ENCODE measurements at places on chromosomes 2 and 18.

DNA sequence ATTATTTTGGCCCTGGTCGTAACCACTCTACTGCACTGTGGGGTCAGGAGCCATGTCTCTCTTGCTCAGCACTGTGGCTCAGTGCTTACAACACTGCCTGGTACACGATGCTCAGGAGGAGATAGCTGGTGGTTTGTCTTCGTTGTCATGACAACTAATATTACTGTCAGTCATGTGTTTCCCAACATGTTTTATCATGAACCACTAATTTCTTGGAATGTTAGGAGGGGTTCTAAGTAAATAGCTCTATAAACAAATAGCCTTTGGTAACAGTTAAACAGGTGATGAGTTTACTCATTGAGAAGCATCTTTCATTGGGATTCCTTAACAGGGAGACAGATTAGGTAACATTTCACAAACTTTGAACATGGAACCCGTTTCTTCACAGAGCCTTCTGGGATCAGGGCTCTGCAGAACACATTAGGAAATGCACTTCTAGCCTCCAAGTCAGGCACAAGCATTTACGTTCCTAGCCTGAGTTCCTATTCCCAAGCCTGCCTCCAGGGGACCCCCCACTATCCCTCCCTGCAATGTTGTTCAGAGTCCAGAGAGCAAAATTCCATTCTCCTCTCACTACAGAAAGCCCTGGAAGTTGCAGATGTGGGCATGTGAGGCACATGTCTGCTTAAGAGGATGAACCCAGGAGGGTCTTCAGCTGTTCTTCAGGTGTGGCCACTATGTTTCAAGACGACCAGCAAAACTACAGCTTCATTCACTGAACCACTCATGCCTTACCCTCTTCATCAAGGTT lies 6.4 kb upstream of the RBM44 start:
- no peak for DNase-seq

DNA sequence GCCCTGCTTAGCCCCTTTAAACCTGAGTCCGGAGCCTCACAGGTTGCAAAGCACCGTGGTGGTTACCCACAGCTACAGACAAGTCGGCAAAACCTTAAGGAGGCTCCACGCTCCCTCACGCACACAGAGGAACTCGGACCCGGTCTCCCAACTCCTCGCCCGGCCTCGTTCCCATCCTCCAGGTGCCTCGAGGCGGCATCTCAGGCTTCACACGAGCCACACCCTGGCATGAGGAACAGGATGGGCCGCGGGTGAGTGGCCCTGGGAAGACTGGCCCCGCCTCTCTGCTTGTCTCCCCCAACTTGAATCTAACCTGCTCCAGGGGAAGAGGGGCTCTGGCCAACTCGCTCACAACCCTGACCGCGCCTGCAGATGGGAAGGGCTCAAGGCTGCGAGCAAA lies 97.4 kb downstream of the EIPR1 start:
- no peak for DNase-seq

DNA sequence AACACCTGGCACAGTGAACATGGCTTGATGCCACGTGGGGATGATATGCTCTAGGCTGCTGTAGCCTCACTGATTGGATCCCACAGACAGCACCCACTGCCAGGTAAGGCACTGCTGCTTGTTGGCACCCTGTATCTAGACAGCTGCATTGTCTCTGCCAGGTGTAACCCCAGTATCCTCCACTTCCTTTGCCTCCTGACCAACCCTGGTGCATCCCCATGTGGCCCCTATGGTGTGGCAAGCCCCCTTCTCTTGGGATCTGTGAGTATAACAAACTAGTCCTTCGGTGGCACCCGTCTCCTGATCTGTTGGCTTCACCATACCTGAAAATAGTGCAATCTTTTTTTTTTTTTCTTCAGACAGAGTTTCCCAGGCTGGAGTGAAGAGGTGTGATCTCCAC lies 11.1 kb downstream of the TEX51 start:
- DNase-seq = no peak

GRCh38 chr2:193816008-193816407 lies 1621.3 kb upstream of the TMEFF2 start:
- DNase-seq = no peak

- DNase-seq = no peak
These were observed 13.6 kb downstream of the TMEM185B start for GRCh38 chr2:120209427-120210269.

GRCh38 chr2:165811592-165812370 lies 17.7 kb upstream of the GALNT3 start:
- no peak for DNase-seq

GRCh38 chr18:48132797-48133655 lies 202.6 kb upstream of the SMAD2 start:
- DNase-seq = no peak

DNA sequence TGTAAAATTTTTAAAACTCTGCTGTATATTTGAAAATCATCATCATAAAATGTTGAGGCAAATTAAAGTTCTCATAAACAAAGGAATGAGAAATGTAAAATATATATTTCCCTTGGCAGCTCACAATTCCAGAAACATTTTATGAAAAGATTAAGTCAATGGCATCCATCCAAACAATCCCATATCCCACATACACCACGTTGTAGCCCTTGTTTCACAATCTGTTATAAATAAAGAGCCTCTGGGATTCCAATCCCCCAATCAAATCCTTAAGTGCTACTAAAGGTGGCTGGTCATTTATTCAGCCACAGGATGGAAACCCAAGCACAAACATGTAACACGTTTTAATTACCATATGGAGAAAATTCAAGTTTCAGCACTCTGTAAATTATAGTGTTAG lies 51.7 kb downstream of the GFPT1 start:
- no peak for DNase-seq

DNA sequence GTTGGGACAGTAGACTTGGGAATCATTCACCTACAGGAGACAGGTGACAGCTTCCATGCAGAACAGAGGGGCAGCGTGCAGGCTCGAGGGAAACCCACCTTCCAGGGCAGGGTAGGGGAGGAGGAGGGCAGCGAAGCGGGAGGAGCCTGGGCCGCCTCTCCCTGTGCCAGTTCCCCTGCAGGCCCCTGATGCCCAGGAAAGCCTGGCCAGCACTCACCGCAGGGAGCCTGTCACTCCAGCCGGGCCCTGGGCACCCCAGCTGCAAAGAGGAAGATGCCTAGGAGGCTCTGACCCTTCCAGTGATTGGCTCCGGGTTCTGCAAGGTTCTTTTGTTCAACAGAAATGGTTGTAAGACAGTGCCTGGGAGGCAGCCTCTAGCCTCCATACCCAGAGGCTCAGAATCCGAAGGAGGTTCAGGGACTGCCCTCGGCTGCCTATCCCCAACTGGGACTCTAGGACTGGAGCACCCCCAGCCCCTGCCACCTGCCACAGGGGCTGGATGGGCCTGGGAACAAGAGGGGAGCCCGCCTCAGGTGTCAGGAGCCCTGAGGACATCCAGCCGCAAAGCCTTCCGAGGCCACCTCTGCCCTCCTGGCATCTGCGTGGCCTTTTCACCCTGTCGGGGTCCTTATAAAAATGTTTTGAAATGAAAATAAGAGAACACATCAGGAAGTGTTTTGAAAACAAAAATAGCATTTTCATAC lies 103.2 kb downstream of the PTGR3 start:
- no peak for DNase-seq

DNA sequence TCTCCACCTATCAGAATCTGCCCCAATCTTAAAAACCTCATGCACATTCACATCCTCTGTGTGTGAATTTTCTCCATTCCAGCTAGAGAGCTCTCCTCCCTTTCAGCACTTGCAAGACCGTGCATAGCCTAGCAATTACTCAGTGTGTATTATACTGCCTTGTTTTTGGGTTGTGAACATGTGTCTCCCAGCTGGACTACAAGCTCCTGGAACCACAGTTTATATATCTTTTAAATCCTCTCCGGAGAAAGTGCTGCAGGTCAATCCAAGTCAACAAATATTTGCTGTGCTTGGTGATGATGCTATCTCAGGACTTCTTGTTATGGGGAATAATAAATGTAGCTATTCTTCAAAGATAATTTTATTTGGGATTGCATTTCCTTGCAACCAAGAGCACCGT lies 58.2 kb upstream of the MEX3C start:
- DNase-seq = no peak

DNA sequence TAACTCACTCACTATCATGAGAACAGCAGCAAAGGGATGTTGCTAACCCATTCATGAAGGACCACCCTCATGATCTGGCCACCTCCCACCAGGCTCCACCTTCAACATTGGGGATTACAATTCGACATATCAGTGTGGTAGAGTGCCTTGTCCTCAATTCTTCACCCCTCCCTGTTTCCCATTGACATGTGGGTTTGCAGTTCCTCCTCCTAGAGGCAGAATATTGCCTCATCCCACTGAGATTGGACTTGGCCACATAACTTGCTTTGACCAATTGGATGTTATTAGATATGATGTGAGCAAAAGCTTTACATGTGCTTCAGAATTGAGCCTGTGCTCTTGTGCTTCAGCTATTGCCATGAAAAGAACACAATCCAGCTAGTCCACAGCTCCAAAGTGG lies 217.0 kb upstream of the CXCR4 start:
- DNase-seq = no peak

- no peak for DNase-seq
These were observed 475.7 kb upstream of the REG3G start for GRCh38 chr2:78549766-78550165.

- no peak for DNase-seq
These were observed 172.1 kb downstream of the GFPT1 start for GRCh38 chr2:69214898-69215297.

DNA sequence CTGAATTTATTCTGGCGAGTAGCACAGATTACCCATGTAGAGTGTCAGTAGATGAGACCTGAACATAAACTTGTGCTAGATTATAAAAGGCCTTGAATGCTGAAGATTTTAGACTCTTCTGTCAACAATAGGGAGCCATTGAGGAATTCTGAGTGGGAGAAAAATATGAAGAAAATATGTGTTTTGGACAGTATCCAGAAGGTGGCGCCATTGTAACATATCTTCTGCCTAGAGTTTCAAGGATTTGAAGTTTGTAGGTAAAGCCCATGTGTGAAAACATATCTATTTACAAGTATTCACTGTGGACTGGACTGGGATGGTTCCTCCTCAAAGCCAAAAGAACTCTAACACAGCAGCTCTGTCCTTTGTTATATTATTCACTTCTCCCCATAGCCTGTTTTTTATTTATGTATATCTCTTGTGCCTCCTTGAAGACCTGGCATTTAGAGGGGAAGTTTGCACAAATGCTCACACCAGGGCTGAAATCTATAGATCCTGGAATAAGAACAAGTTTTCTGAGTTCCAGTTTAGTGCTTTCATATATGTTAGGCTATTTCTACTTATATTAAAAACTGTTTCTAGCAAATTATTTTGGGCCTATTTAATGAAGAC lies 124.9 kb downstream of the RDH14 start:
- DNase-seq = peak; percentile 23

DNA sequence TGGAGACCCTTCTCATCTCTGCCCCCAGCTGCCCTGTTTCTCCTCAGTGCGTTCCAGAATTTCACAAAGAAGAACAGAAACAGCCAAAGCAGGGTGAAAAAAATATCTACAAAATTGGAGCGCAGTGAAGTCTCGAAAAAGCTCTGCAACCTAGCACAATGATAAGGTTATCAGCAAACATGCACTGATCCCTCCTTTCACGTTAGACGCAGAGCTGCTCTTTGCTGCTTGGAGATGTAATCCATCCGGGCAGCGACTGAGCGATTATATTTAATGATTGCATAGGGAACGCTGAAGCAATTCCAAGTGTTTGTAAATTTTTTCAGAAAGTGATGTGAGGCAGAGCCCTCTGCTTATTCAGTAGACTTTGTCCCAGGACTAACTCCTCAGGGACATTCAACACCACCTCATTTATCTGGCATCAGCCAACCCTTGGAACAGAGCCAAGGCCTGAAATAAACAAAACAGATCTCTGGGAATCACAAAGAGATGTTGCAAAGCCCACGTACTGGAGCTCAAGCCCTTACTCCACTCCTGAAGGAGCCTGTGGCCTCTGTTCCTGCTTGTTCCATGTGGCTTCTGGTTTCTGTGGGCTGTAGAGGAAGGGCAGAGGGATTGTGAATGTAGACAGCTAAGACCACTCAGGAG lies 172.6 kb upstream of the BCL2L11 start:
- no peak for DNase-seq

DNA sequence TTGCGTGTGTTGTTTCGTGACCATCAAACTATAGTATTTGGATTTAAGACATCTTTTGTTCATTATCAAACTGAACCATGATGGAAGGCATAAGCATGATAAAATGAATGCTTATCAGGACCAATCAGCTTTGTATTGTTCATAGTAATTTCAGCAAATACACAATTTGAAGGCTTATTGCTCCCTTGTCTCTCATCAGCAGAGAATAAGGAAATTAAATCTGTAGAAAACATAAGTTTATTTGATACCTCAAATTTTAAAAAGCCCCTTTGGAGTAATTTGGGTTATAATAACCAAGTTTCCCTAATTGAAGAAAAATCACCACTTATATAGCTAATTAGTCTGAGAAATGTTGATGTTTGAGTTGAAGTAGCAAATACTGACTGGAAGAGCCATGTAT lies 705.7 kb downstream of the NUP35 start:
- no peak for DNase-seq

DNA sequence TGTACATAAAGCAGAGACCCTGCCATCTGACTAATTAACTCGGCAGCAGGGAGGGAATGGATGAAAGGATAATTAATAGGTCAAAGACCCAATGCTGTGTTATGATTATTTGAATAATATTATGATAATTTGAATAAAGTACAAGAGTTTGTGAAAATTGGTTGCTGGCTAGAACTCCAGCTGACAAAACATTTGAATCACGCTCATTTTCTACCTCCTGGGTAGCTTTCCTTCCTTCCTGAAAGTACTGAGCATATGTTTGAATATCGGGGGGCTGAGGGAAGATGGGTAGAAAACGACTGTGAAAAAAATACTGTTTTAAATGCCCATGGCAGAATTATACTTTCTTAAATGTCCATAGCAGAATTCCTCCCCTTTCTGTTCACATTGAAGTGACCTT lies 243.6 kb upstream of the RBMS1 start:
- no peak for DNase-seq

GRCh38 chr18:42850174-42851083 lies 265.1 kb downstream of the RIT2 start:
- DNase-seq = no peak

GRCh38 chr2:237588044-237588696 lies 2.4 kb downstream of the RAB17 start:
- no peak for DNase-seq

DNA sequence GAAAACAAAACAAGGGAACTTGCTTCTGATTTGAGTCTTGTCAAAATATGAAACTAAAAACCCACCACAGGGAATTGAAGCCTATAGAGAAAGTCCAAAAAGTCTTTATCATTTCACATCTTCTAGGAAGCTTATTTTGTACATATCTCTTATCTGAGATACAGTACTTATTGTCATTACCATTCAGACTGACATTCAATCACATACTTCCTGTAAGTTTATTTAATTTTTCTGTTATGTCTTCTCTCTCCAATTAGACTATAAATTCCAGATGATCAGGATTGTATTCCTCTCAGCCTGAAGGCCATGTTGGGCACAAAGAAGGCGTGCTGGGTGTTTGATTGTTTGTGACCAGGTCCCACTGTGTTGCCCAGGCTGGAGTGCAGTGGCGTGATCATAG lies 59.2 kb downstream of the METTL4 start:
- DNase-seq = no peak
